Fibroblast of the aortic adventitia (primary cell): ENCODE measurements at places on chromosomes 2 and 18. TPM values are rescaled to one million over a fixed set of nuclear protein-coding genes. Genes with fewer than 3 reads are reported as not detected.

DQX1 gene
- 0.27 TPM in 1 of 2 replicates, not detected in the other for total RNA-seq

MYCN gene
- total RNA-seq, result not detected in 2 replicates

SERPINB12 gene
- total RNA-seq, result not detected in 2 replicates

C2orf78 gene
- total RNA-seq, result not detected in 2 replicates

STEAP3 gene
- 7.0 and 50.9 TPM in 2 replicates for total RNA-seq

CHCHD5 gene
- total RNA-seq, result 9.2 and 13.1 TPM in 2 replicates
